ENCODE measurements at places on chromosomes 16 and 17.

- peak; percentile 56 for DNase-seq
These were observed 543 bp downstream of the TMUB2 start for GRCh38 chr17:44187131-44187899.

GRCh38 chr17:67310406-67310805, 56.0 kb downstream of the PSMD12 start:
- DNase-seq = no peak

GRCh38 chr16:47310792-47311211, 150.1 kb downstream of the ITFG1 start:
- DNase-seq = no peak

DNA sequence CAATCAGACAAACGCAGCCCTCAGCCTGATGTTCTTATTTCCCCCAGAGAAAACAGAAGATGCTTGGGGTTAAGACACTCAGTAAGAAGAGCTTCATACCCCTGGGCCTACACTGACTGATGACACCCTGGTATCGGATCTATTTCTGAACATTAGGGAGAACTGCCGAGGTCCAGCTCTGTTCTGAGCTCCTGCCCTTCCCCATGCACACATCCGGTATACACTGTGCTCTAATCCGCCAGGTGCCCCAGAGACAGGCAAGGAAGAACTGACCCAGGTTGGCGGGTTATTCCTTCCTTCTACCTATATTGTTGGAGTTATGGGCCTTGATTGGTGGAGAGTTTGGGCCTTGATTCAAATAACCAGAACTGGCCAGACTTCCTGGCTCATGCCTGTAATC, 58.0 kb upstream of the TEKT3 start:
- no peak for DNase-seq

DNA sequence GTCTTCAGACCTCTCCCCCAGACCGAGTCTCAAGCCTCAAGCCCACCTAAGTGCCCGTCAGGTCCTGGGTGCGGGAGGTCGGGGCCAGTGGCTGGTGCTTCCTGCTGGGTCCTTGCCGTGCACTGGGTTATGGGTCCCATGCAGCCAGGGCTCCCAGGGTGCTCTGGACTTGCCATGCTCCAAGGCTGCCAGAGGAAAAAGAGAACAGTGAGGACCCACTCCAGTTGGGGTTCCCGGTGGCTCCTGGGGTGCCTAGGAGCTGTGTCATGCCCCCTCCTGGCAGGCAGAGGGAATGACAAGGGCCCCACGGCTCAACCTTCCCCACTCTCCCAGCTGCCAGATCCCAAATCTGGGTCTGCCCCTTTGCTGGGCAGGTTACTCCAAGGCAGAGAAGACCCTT, 3.8 kb downstream of the SNX20 start:
- DNase-seq = no peak

GRCh38 chr17:77227461-77228240, 86.9 kb downstream of the SEC14L1 start:
- no peak for DNase-seq

DNA sequence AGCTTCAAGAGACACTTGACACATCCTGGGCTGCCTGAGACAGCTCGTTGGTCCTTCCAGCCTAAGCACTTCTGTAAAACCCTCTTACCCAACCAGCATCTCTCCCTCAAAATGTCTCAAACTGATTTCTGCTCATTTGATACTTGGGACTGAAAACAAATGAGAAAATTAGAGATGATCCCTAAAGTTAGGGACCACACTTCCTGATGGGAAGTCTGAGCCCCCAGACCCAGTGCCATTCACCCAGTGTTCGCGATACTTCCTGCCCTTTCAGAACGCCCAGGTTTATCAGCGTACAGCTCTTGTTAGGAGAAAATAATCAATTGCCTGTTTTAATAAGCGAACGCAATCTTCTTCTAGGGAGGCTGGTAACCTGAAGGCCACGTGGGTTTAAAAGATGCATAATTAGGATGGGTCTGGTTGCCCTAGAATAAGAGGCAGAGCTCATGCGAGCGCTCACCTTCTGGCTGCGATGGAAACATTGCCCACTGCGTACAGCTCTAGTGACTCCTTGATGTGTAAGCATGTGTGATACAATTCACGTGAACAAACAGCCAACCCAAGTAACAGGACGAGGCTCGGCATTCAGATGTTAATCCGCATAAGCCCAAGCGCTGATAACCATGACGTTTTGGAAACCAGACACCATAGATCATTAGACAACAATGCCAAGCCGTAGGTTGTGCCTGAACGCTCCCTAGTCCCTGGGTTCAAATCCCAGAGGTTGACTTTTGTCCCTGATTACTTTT, 213.1 kb downstream of the FOXL1 start:
- DNase-seq = no peak

- peak; percentile 37 for DNase-seq
These were observed 1.6 kb downstream of the UBE2Z start for GRCh38 chr17:48909783-48910182.

GRCh38 chr17:49779739-49780231, 8.7 kb upstream of the KAT7 start:
- peak; percentile 82 for DNase-seq

DNA sequence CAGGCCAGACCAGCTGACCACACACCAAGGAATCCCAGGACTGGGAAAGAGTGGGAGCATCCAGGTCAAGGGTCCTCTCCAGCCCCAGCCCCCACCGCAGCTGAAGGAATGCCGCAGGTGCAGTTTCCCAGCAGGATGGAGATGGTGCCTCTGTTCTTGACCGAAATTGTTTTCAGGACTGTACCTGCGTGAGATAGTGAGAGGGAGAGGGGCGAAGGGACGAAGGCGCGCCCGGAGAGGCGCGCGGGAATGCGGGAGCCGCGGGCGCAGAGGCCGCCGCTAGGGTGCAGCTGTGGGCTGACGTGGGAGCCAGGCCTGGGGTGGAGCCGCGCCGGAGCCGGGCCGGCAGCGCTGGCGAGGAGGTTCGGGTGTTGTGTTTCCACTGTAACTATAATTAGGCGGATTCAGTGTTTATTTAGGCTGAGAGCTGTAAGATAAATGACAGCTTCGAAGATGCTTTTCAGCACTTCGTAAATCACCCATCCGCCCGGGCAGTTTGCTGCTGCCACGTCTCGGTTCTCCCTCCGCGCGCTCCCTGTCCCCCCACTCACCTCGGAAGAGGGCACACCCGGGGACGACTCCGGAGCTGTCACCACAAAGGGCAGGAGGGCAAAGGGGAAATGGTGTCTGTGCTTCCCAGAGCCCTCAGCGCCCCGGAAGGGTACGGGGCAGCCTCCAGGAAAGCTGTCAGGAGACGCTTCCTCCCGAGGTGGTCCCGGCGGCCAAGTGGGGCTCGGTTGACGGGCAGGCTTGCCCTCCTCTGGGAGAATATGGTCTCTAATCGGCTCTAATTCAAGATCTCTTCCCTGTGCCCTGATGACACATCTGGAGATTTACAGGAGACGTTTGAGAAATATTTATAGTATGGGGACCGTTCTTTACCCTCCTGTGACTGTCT, 38.2 kb downstream of the HOXB1 start:
- peak; percentile 59 for DNase-seq

DNA sequence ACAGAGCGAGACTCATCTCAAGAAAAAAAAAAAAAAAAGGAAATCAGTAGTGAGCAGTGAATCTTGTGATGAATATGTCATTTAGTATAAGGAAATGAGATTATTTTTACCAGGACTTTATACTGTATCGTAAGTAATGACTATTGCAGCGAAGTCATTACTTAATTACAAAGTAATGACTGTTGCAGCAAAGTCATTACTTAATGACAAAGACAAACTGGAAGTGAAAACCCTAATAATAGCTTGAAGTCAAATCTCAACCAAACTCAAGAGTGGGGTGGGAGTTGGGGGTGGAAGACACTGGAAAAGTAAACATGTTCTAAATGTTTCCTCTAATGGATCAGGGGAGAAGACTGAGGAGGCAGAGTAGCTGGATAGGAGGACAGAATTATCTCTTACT, 76.5 kb downstream of the ARHGAP44 start:
- DNase-seq = no peak

GRCh38 chr16:14035092-14035491, 36.0 kb upstream of the MRTFB start:
- no peak for DNase-seq

GRCh38 chr16:81451753-81452680, 7.4 kb downstream of the CMIP start:
- DNase-seq = no peak
